Astrocyte of the spinal cord (primary cell): ENCODE measurements at places on chromosomes 4 and X.

GRCh38 chr4:36432586-36432985 is 151.2 kb downstream of the DTHD1 start:
- DNase-seq, result no peak

GRCh38 chrX:38458071-38458470 is 103.3 kb upstream of the TSPAN7 start:
- no peak for DNase-seq

GRCh38 chr4:77037736-77038135 is 38.1 kb downstream of the CCNI start:
- no peak for DNase-seq

- DNase-seq, result peak; percentile 32
Measured at GRCh38 chr4:14022456-14022855, 394.9 kb upstream of the BOD1L1 start.

GRCh38 chr4:163548481-163549243 is 54.2 kb downstream of the TMA16 start:
- peak; percentile 71 for DNase-seq

DNA sequence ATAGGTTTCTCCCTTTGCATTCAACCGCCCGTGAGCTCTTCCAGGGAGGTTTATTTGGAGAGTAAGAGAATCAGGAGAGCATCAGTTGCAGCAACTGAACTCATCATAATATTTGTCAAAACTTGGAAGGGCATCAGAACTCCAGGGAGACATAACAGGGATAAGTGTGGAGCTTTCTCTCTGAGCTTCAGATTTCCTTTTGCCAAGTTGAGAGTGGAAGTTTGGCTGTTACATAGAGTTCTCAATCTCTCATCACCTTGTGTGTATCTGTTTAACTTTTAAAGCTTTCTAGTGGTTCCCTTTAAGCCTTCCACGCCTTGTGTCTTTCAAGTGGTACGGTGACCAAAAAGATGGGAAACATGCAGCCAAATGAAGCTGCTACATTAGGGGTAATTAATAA is 18.8 kb downstream of the BMP3 start:
- no peak for DNase-seq

GRCh38 chr4:71355045-71355444 is 16.2 kb downstream of the SLC4A4 start:
- DNase-seq, result no peak

GRCh38 chrX:33045245-33045644 is 166.1 kb downstream of the DMD start:
- DNase-seq, result no peak
